SK-N-SH (cell line): ENCODE measurements at places on chromosomes 1 and 21. TPM values are rescaled to one million over a fixed set of nuclear protein-coding genes. Genes with fewer than 3 reads are reported as not detected.

- DNase-seq = no peak
These were observed 204.7 kb downstream of the NFIA start for GRCh38 chr1:61287014-61287413.

GRCh38 chr1:10623686-10624145 lies 149.0 kb downstream of the PEX14 start:
- DNase-seq = no peak

DNA sequence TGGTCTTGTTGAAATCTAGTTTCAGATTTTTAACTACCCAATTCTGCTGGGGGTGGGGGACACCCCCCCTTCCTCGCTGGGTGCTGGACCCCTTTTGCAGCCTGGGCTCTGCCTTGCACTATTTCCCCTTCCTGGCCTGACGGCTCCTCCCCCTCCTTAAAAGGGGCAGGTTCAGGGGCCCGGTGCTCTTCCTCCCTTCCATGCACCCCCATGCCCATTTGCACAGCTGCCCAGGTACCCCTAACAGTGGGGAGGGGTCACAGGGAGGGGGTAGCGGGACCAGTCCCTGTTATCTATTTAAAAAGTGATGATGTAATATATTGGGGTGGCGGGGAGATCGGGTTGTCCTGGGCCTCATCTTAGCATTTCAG lies 15.3 kb downstream of the ZBTB7B start:
- DNase-seq = no peak

The IFI44L gene
- polyA plus RNA-seq = 1.1 TPM in 2 replicates

GRCh38 chr1:232628335-232629249 lies 1.3 kb downstream of the SIPA1L2 start:
- DNase-seq = peak; percentile 16

DNA sequence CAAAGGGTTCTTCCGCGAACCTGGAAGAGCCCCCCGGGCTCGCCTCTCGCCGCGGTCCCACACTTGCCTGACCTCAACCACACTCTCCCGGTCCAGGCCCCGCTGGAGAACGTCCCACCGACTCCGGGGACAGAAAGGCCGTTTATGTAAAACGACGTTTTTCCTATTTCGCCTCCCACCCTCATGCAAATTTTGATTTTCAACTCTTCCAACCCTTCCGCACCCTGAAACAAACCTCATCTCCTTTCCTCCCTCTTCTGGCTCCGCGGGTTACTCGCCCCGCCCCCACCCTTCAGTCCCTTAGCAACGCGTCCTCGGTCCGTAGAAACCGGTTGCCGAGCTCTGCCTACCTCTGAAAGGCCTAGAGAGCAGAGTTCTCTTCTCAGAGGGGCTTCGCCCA lies at the start of gene C1orf141:
TSS of gene C1orf141 (minus strand) at position 276 of the 400 bp plus-strand sequence. CDS start 7,730 bp downstream, outside the sequence.
- no peak for DNase-seq

DNA sequence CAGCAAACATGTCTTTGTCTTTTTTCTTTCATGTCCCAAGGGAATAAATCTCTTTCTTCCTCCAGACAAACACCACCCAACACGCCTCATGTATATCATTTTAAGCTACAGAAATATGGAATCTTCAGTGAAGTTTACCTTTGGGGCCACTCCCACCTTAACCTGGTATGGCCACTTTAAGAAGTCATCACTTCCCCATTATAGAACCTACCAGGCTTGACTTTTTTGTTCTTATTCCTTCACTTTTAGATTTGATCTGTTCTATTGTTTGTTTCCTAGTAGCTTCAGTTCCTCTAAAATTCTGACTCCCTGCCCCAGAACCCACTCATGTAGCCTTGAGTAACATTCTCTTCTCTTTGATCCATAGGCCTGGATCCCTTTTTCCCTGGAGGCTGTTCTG lies 226.3 kb downstream of the HLX start:
- DNase-seq = no peak

DNA sequence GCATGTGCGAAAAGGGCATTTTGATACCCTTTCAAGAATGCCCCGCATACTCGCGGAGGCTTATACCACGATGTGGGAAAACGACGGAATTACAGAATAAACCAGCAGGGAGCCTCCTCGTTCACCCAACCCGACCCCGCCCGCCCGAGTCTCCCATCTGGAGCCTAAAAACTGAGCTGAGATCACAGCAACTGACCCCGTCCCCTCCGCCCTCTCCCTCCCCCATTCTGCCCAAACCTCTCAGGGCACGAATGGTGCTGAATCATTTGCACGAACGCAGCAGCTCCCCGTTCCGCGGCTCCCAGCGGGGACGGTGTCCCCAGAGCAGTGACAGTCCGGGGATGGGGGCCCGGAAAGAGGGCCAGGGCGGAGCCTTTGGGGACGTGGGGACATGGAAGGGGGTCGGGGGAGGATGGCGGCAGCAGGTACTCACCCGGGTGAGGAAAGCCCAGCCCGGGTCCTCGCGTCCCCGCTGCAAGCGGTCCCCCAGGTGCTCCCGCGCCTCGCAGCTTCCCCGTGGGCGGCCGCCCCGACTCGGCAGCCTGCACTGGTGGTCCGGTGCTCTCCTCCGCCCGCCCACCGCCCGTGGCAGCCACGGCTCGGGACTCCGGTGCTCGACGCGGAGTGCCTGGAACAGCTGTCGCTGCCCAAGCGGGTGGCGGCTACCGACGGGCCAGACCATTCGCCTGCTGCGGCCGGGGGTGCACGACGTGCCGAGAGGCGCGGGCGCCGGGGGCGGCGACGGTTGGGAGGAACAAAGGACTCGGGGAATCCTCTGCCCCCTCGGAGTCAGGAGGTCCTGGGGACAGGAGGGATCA lies at the start of gene TTLL7:
TSS of gene TTLL7 (minus strand) at position 635 of the 818 bp plus-strand sequence. CDS start 46,921 bp downstream, outside the sequence.
- DNase-seq = peak; percentile 92

DNA sequence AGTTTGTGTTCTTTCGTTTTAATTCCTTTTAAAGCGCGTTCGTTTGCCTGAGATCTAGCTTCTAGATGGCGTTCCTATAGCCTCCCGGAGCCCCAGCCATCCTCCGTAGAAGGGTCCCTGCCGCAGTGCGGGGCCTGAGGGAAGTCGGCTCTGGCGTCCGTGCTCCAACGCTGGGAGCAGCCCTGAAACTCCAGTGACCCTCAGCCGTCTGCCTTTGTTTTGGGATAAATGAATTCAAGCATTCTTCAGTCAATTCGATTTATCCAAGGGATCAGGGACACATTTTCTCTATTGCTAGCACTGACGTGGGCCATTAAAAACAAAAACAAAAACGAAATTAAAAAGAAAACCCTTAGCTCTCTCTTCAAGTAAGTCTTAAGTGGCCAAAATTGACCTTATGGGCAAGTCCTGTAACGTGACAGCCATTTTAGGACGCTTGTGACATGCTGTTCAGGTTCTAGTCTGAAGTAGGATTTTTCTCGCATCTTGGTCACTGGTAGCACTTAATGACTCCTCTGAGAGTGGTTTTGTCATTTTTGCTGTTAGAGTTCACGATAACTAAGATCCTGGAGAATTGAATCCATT lies 742 bp upstream of the HSPA13 start:
- DNase-seq = no peak

DNA sequence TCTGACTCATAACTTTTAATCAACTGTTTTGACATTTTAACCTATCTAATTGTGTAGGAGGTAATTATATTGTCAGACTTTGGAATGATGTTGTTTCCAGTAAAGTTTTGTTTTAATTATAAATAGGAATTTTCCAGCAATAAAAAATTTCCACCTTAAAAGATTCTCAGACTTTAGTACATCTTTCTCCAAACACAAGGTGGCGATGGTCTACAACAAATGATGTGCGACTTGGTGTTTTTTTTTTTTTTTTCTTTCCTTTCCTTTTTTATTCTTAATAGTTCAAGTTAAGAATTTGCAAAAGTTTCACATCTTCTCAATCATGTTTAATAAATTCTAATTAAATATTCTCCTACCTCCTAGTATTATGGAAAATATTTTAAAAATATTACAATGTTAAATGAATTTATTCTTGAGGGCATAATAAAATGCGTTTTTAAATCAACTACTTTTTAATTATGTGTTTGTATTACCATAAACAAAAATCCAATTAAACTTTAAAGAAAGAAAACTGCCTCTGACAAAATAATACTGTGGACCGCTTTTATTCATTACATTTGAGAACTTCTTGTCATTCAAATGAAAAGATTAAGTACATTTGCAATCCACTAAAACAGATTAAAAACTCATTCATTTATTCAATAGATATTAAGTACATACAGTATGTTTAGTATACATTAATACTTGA lies 4.4 kb upstream of the ADAMTS1 start:
- peak; percentile 45 for DNase-seq

GRCh38 chr21:45996311-45997204 lies 15.0 kb downstream of the COL6A1 start:
- no peak for DNase-seq

DNA sequence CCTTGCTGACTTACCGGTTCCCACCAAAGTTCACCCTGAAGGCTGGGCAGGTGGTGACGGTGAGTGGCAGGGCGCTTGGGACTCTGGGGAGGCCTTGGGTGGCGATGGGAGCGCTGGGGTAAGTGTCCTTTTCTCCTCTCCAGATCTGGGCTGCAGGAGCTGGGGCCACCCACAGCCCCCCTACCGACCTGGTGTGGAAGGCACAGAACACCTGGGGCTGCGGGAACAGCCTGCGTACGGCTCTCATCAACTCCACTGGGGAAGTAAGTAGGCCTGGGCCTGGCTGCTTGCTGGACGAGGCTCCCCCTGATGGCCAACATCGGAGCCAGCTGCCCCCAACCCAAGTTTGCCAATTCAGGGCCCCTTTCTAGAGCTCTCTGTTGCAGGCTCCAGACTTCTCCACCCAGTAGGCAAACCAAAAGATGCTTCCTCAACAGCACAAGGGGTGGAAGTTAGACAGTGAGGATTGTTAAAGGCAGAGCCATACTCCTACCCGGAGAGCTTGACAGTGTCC lies 16.4 kb upstream of the SEMA4A start:
- DNase-seq = no peak

DNA sequence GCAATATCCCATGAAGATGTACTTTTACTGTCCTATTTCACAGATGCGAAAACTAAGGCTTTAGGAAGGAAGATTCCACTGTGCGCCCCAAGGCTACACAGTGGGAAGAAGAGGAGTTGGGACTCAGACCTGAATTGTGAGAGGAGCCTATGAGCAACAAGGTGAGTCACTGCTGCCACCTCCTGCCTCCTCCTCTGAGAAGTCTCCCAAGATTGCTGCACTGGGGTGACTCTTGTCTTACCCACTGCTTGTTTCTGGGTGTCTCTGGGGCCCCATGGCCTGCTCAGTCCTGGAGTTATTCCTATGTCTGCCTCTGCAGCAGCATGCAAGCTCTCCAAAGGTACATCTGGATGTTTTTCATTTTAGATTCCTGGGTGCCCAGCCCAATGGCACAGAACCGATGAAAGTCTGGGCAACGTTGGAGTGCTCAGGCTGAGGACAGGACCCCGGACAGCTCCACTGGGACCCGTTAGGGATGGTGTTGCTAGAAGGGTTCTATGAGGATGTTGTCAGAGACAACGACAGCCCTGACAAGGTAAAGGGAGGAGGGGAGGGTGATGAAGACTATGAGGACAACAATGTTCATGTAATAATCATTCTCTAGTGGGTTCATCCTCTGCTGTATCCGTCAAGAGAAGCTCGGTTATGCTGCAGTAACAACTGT lies 11.0 kb upstream of the C1QA start:
- no peak for DNase-seq

The CHIT1 gene
- polyA plus RNA-seq = not detected in 2 replicates

The TFF2 gene
- not detected in 2 replicates for polyA plus RNA-seq

DNA sequence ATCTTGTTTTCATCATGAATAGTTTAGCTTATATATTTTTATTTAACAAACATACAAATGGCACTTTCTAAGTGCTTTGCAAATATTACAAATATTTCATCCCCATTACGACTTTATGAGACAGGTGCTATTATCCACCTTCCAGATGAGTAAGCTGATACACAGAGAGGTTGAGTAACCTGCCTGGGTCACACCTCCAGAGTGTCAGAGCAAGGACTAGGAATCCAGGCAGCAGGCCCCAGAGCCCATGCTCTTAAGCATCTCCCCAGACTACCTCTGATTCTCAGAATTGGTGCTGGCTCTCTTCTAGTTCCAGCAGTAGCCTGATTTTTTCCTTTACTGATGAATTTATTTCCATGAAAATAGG lies 40.0 kb downstream of the EPHB2 start:
- DNase-seq = no peak
